Lower lobe of right lung (tissue), 2 donors: ENCODE measurements at places on chromosomes 12 and 14. TPM values are rescaled to one million over a fixed set of nuclear protein-coding genes. Genes with fewer than 3 reads are reported as not detected.

LYZ gene
- 1,458 TPM for total RNA-seq

MGAT4C gene
- 0.21 TPM for total RNA-seq

UNC79 gene
- total RNA-seq, result 0.18 TPM

KRT5 gene
- total RNA-seq, result 0.65 TPM

NPFF gene
- not detected for total RNA-seq

RTRAF gene
- total RNA-seq, result 124 TPM

GPR65 gene
- total RNA-seq, result 13.4 TPM

LTA4H gene
- 567 TPM for total RNA-seq

DTX1 gene
- 6.8 TPM for total RNA-seq

ASB2 gene
- total RNA-seq, result 2.4 TPM

TAS2R8 gene
- not detected for total RNA-seq

FBXO21 gene
- total RNA-seq, result 35.4 TPM
